ENCODE measurements at places on chromosomes 3 and 15. TPM values are rescaled to one million over a fixed set of nuclear protein-coding genes. Genes with fewer than 3 reads are reported as not detected.

The OXSM gene
- 17.7 TPM for total RNA-seq

The ARGFX gene
- total RNA-seq: not detected

DNA sequence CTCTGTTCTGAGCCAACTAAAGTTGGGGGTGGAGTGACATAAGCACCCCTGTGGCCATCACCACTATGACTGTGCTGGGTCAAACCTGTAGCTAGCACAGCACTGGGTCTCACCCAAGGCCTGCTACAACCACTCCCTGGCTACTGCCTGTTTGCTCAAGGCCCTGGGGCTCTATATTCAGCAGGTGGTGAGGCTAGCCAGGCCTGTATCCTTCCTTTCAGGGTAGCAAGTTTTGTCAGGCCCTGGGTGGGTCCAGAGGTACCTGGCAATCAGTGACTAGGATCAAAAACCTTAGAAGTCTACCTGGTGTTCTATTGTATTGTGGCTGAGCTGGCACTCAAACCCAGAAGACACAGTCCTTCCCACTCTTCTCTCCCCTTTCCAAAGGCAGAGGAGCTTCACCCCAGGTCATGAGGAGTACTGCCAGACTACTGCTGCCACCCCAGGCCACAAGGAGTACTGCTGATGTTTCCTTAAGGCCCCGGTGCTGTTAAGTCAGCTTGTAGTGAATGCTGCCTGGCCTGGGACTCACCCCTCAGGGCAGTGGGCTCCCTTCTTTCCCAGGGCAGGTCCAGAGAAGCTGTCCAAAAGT is 170.8 kb downstream of the IGSF11 start:
- DNase-seq: peak; percentile 24

- DNase-seq: no peak
Observed at GRCh38 chr3:69388241-69388640, 2.4 kb upstream of the FRMD4B start.

DNA sequence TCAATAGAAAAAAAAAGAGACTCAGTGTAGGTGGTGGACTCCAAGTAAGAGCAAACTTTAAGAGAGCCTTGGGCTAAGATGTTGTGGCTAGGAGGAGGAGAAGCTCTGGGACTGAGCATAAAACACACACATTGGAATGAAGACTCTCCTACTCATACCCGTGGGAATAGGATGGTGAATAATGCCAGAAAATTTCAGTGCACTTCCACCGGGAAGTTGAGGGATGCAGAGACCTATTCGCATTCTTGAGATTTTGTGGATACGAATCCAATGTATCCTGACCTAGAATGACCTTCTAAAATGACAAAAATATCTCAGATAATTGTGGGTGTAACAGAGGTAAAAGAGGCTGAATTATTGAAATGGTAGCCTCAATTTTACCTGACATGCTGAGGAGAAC is 388.7 kb upstream of the SGO1 start:
- DNase-seq: no peak

GRCh38 chr3:73401059-73401458 is 223.7 kb downstream of the PDZRN3 start:
- DNase-seq: no peak

GRCh38 chr3:11045536-11045935 is 53.0 kb downstream of the SLC6A1 start:
- no peak for DNase-seq

DNA sequence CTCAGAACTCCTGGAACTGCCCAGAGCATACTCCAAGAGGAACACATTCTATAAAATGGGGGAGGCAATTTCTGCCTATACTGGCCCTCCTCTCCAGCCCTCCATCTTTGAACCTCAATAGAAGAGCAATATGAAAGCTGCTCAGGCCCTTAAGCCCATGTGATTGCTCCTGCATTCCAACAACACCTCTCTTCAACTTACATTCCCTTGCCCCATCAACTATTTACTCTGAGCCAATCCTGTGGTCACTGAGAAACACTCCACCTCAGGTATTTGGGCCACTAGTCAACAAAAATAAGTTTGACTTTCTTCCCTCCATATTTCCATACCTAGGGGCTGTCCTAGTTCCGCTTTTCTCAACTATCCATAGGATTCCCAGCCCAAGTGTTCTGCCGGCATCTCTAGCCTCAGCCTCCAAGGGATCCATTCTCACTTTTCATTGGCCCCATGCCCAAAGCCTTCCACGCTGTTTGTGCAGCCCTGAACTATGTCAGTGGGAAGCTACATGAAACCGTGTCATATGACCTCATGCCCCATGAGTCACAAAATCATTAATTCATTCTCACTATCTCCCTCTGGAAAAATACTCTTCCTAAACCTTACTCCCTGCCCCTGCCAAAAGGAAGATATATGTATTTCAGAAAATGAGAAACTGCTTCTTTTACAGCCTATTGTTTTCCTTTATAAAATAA is 61.6 kb downstream of the GJD2 start:
- no peak for DNase-seq

GRCh38 chr3:30611613-30612436 is 5.4 kb downstream of the TGFBR2 start:
- no peak for DNase-seq

DNA sequence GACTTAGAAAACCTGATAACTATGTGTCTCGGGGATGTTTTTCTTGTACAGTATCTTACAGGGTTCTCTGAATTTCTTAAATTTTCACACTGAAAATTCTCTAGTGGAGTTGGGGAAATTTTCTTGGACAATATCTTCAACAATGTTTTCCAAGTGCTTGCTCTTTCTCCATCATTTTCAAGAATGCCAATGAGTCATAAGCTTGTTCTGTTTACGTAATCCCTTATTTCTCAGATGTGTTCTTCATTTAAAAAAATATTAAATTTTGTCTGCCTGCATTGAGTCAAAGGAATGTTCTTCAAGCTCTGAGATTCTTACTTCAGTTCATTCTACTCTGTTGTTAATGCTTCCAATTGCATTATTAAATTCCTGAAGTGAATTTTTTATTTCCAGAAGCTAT is 21.9 kb upstream of the PLSCR2 start:
- DNase-seq: no peak

DNA sequence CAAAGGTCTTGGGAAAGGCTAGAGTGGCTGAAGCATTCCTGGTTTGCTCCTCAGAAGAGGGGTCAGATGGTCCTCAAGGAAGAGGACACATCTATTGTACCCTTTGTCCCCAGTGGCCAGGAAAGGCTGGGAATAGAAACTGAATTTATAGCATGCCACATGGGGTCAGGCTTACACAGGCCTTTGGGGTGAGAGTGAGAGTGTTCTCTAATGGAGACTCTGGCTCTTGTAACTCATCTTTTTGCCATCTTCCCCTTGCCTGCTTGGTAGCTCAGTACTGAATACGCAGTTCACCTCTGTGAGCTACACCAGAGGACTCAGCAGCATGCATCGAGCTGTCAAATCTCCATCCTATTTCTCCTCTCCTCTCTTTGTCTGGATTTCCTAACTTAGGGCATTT is 87.5 kb downstream of the ATP2B2 start:
- DNase-seq: peak; percentile 19

DNA sequence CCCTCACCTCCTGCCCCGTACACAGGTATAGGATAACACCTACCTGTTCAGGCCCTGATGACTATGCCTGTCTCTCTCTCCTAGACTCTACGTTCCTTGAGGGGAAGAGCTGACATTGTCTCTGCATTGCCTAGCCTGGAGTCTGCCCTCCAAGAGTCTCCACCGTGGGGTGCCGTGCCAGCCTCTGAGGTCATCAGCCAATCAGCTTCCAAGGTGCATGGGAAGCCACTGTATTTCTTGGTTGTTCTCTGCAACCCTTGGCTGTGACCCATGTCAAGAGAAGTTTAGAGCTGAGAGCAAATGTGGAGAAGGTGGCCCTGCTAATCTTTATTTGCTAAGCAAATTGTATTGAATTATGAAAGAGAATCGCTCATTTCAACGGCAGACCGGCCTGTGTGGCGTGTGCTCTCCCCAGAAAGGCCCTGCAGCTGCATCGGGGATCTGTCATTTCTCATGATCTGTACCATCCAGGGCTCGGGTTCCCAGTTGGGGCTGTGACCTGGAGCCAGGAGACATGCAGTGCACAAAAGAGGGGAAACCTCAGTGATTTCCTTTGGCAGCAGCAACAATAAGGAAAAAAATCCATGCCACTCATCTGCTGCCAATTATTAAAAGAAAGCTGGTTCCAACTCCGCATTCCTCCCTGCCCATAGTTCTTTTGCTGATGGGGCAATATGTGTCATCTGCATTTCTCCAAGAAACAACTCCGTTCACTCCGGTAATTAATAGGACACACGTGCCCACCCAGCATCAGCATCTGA is 182.2 kb downstream of the MEGF11 start:
- DNase-seq: no peak

All from HCT116 (cell line).